ENCODE measurements at places on chromosomes 12 and 14.

- no peak for DNase-seq
Observed at GRCh38 chr14:54490445-54491175, 1.8 kb upstream of the GMFB start.

GRCh38 chr14:70662816-70663215 is 21.1 kb downstream of the TTC9 start:
- no peak for DNase-seq

DNA sequence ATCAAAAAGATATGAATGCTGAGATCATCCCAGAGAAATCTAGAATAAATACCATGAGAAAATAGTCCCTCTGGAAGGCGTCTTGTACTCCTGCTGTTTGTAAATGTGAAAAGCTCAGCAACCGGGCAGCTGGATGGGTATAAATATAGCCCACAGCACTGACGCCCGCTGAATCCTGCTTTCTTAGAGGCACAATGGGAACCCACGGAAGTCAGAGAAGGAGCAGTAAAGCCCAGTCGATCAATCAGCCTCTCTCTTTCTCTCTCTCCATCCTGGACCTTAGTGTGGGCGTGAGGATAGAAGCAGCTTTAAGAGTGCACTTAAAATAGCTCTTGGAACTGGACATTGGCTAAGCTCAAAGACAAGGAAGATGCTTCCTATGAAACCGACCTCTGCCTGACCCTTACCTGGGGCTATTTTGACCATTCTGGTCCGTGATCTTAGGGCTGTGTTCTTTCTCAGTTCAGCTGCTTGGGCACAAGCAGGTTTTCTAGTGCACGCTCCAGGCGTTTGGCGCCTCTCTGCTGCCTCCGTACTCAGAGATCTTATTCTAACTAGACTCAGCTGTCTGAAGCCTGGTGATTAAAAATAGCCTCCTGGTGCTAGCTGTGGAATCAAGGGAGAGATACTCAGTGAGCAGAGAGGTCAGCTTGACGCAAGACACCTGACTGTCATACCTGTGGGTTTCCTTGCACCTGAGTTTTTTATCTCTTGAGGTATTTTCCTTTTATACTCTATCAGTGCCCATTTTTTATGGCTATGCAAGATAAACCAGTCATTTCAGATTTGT is 144.6 kb downstream of the ETV6 start:
- no peak for DNase-seq

- DNase-seq, result peak; percentile 1
Observed at GRCh38 chr12:124814741-124815613, 48.7 kb downstream of the SCARB1 start.

- no peak for DNase-seq
Observed at GRCh38 chr12:4178424-4179170, 95.0 kb upstream of the CCND2 start.
